ENCODE measurements at places on chromosomes 2 and 18. TPM values are rescaled to one million over a fixed set of nuclear protein-coding genes. Genes with fewer than 3 reads are reported as not detected.

Gene RUFY4
- total RNA-seq, result 0.21 TPM

Gene HOXD13
- not detected for total RNA-seq

Gene C1GALT1C1L
- 1.3 TPM for total RNA-seq

Gene IMPACT
- 25.8 TPM for total RNA-seq

DNA sequence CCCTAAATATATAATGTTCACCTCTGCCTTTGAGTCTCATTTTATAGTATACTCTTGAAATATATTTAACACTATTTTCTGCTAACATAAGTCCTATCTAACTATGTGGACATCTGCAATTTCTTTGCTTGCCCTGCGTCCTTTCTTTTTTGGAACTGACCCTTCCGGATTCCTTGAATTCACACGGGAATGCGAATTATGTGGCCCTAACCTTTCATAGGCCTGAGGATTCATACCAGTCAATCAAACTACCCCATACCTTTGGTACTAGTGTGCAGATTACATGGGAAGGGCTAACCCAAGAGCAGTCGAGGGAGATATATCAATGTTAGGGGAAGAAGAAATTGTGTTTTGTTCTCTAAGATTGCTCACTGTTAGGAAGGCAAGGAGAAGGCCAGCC is 56.4 kb downstream of the NRXN1 start:
- no peak for DNase-seq
- H3K27me3 ChIP-seq, result no peaks in the 10 kb centered on the region
- H3K27ac ChIP-seq, result no peak overlapping the region
- H3K4me1 ChIP-seq, result no peaks in the 10 kb centered on the region

DNA sequence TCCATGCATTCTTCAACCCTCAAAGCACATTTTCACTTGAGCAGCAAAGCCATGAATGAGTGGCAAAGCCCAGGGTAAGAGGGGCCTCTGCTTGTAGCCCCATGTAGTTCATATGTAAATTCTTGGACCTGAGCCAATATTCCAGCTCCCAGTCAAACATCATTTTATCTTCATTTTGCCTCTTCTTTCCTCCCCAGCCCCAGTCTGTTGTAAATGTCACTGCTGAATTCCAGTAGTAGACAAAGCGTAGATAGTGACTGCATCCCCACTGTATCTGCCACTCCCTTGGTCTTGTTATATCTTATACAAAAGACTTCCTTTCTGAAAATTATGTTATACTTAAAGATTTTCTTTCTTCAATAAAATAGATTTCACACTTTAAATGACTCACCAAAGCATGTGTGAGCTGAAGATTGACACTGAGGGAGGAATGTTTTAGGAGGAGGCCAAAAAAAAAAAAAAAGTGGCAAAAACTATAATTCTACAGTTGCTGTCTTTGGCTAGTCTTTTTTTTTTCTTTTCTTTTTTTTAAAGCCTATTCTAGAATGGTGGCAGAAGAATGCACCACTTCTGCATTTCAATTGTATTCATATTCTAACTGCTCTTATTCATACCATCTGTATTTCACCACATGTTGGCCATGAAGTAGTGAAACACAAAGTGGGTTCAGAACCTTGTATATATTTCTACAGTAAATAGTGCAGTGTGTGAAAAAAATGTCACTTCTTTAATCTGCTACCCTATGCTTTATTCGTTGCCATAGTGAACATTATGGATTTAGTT is 306.1 kb downstream of the CPS1 start:
- no peak for DNase-seq
- no peak overlapping the region for H3K4me3 ChIP-seq
- H3K27me3 ChIP-seq, result no peaks in the 10 kb centered on the region
- H3K36me3 ChIP-seq, result no peaks in the 10 kb centered on the region
